ENCODE measurements at places on chromosomes 3 and 15.

- DNase-seq: no peak
Observed at GRCh38 chr3:51997935-51998596, 2.4 kb upstream of the RPL29 start.

DNA sequence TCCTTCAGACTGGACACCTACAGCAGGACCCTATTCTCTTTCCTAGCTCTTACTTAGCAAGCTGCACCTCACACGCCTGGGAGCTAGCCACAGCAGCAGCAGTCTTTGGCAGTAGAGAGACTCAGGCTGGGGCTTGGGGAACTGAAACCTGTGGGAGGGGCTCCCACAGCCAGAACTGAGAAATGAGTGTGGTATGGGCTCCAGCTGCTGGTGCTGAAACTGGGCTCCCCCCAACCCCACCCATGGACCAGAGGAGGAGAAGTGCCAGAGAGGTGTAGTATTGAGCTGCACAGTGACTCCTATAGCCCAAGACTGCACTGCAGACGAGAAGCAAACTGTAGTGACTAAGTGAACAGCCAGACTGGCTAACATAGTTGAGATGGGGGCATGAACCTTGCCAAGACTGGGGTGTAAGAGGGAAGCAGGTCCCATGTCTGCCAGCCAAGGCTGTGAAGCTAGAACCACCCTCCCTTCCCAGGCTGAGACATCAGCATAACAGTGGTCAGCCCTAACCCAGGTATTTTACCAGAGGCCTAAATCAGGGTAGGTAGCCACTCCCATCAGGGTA is 62.5 kb downstream of the MYO5A start:
- peak; percentile 47 for DNase-seq

DNA sequence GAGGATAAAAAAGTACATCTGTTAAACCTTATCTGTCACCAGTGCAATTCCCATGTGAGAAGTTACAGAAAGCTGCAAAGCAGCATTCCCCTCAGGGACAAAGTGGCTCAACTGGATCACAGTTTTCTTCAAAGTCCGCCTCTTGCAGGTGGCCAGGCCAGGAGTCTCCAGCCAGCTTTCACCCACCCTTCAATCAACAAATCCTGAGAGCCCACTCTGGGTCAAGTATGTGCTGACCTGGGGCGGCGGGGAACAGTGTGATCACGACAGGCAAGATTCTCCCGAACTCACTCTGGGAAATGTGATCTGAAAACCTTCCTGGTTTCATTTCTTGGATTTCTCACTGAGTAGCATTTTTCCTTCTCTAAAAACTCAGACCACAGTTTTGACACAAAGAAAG is 39.2 kb downstream of the RFT1 start:
- DNase-seq: no peak

DNA sequence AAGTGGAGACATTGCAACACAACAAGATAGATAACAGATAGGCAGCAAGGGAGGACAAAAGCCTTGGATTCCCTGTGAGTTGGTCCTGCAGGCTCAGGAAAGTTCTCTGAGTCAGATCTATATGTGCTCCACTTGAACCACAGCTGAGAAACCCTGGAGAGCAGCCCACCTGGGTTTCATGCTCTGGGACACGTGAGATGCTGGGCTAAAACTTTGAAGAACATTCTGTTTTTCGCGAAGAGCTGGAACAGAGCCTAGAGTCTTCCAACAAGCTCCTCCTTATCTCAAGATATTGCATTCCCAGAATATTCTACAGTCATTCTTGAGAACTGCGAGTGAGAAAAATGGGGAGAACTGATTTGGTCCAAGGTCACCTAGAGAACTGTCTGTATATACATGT is 583.0 kb upstream of the ROBO1 start:
- no peak for DNase-seq

- no peak for DNase-seq
Observed at GRCh38 chr3:12545473-12545791, at the start of gene MKRN2OS. MKRN2OS (minus strand) TSS chr3:12545499; CDS start chr3:12545464, 35 bp downstream.

DNA sequence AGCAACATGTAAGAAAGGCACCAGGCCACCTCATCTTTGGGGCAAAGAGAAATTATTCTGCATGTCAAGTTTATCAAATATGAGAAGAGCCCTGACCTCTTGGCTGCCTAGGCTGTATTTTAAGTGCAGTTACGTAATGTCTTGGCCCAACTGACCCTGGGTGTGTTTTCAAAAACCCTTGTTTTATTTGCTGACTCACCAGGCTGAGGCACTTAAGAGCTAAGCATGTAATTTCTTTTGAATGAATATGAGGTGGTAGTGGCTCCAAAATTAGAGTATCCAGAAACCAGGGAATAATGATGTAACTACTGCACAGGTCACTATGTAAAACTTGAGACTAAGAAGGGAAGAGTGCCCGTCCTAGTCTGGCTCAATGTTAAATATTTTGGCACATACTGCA is 24.3 kb downstream of the PGPEP1L start:
- DNase-seq: peak; percentile 7
